ENCODE measurements at places on chromosomes 3 and 15.
A peak's percentile ranks its signal among the peaks of the same experiment; 100 is the strongest.

DNA sequence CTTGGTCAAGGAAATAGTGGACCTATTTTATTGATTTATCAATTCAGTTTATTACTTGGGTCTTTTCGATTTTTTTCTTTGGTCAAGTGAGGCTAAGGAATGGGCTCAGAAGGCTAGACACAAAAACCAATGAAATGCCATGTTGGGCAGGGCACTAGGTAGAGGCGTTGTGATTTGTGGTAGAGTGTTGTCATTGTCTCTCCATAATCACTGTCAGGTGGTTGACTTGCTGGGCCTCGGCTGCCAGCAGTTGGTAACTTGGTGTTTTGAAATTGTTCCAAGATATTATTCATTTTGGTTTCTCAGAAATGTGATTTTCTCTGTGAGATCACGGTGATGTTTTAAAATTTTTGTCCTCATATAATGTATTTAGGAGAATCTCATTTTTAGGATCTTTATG lies 173.6 kb downstream of the KLHL25 start:
- no peak for DNase-seq

GRCh38 chr3:57086201-57086600 lies 25.7 kb downstream of the SPATA12 start:
- DNase-seq, result no peak

DNA sequence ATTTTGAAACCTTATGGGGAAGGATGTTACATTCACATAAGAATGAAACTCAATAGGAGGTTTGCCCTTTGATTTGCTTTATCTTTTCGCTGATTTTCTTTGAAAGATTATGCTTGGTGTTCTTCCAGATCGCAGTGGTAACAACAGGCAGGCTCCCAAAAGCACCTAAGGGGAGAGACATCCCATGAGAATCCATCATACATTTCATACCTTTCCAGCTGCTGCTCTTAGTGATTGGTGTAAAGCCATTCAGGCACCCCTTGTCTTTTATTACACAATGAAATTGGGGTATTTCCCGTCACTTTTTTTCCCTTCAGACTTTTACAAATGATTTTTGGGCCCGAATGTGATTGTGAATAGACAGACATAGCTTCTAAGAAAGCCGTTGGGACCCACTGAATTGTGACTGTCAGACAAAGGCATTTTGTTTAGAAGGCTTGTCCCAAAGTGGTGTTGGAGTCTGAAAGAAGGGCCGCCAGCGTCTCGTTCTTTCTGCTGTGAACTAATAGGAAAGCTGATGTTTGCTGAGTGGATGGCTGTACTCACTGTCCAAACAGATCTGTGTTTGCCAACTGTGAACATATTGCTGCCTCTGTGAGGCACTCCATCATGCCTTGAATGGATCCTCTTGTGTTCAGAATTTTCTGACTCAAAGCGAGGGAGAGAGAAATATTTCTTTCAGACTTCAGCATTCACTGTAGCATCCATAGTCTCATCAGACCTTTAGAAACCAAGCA lies 164.3 kb downstream of the FNDC3B start:
- DNase-seq, result no peak

DNA sequence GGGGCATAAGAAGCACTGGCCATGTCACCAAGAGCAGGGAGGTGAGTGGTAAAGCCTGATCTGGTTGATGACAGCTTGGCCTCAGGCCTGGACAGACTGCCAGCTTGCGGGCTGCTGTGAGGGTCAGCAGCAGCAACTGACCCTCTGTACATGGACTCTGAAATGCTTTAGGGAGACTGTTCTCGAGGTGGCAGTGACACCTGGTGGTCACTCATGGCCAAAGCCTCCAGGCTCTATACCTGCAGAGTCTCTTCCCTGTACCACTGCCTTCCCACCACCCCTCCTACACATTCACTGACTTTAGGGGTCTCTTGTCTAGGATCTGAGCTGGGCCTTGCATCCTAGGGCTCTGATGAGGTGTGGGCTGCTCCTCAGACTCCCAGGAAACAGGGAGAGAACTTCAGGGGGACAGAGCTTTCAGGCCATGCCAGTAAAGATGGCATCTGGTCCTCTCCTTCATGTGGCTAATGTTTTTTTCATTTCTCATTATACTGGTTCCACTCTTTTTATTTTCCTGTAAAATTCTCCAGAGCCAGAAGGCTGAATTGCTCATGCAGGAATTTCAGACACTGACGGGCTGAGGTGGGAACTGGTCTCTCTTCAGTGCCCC lies 17.2 kb upstream of the TIMP4 start:
- peak; percentile 38 for DNase-seq

GRCh38 chr3:30667280-30667651 lies 60.9 kb downstream of the TGFBR2 start:
- peak; percentile 88 for DNase-seq
